ENCODE measurements at places on chromosomes 5 and 9. TPM values are rescaled to one million over a fixed set of nuclear protein-coding genes. Genes with fewer than 3 reads are reported as not detected.

The CDKN2B-AS1 gene
- 1.7 TPM for total RNA-seq

GRCh38 chr5:160289721-160290120 lies 22.6 kb downstream of the CCNJL start:
- no peak for DNase-seq

The RASGRF2 gene
- 32.3 TPM for total RNA-seq

GRCh38 chr9:137492464-137493363 lies 33.6 kb upstream of the NSMF start:
- no peak for DNase-seq

- no peak for DNase-seq
These were observed 198.3 kb downstream of the AUH start for GRCh38 chr9:91163444-91163772.

Measured in T-helper 17 cell (primary cell).